ENCODE measurements at places on chromosomes 7 and 10. TPM values are rescaled to one million over a fixed set of nuclear protein-coding genes. Genes with fewer than 3 reads are reported as not detected.

Gene ATP6V0A4
- polyA plus RNA-seq = not detected

Gene INA
- polyA plus RNA-seq = 0.16 TPM

Gene EGR2
- 13.7 TPM for polyA plus RNA-seq

Gene TUBB8
- not detected for polyA plus RNA-seq

Gene ELFN1
- 9.1 TPM for polyA plus RNA-seq

Gene A1CF
- polyA plus RNA-seq = not detected

Gene UNCX
- not detected for polyA plus RNA-seq

Gene CABCOCO1
- polyA plus RNA-seq = 0.09 TPM

Gene HDAC9
- polyA plus RNA-seq = 5.5 TPM

Gene PHYH
- polyA plus RNA-seq = 138 TPM

Gene DPCD
- 29.8 TPM for polyA plus RNA-seq
